ENCODE measurements at places on chromosomes 5 and 9. TPM values are rescaled to one million over a fixed set of nuclear protein-coding genes. Genes with fewer than 3 reads are reported as not detected.

Gene CCL27
- not detected for total RNA-seq

Gene ATP10B
- not detected for total RNA-seq

Gene IFNA21
- not detected for total RNA-seq

Gene TRPM3
- under 0.01 TPM for total RNA-seq

Gene ZDHHC21
- 9.3 TPM for total RNA-seq

Gene ZNF883
- total RNA-seq, result 2.2 TPM

Gene CKMT2
- 0.43 TPM for total RNA-seq

Gene ZNG1E
- total RNA-seq, result 28.3 TPM

Gene SPAG8
- total RNA-seq, result 0.86 TPM

Gene LCN2
- total RNA-seq, result not detected

Gene NSA2
- 66.1 TPM for total RNA-seq

Gene ACSL6
- not detected for total RNA-seq

Gene OR1J2
- total RNA-seq, result 0.32 TPM

Gene LAMC3
- total RNA-seq, result 0.43 TPM

Gene GNPDA1
- 59.6 TPM for total RNA-seq

Gene PFN3
- not detected for total RNA-seq

Gene IFNK
- total RNA-seq, result not detected

Gene PCDHGA5
- total RNA-seq, result 1.9 TPM

Gene PIK3R1
- 73.8 TPM for total RNA-seq

Gene GCNT4
- total RNA-seq, result 46.2 TPM

Gene SLC36A3
- not detected for total RNA-seq

Gene FLT4
- under 0.01 TPM for total RNA-seq

Gene GPR151
- not detected for total RNA-seq

Gene RGP1
- total RNA-seq, result 17.7 TPM

Measured in fibroblast of villous mesenchyme (primary cell).